ENCODE measurements at places on chromosomes 2 and 18. TPM values are rescaled to one million over a fixed set of nuclear protein-coding genes. Genes with fewer than 3 reads are reported as not detected.
A peak's percentile ranks its signal among the peaks of the same experiment; 100 is the strongest.

DNA sequence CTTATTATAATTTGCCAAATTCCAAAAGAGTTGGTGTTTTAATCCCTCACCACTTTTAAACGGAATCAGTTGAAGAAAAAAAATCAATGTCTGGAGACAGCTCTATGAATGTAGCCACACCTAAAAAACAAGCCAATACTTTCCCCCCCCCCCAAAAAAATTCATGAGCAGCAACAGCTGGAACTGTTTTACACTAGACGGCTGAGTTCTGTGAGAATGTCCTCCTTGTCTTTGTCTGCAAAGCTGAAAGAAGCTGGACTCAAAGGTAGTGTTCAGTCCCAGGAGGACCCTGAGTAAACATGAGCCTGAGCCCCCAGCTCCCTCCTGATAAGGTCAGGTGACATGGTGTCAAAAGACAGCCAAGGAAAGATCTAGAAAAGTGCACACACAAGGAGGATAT is 68.2 kb downstream of the ZNF521 start:
- DNase-seq = no peak

GRCh38 chr2:230318190-230319121 is 8.5 kb upstream of the SP140L start:
- DNase-seq = no peak

DNA sequence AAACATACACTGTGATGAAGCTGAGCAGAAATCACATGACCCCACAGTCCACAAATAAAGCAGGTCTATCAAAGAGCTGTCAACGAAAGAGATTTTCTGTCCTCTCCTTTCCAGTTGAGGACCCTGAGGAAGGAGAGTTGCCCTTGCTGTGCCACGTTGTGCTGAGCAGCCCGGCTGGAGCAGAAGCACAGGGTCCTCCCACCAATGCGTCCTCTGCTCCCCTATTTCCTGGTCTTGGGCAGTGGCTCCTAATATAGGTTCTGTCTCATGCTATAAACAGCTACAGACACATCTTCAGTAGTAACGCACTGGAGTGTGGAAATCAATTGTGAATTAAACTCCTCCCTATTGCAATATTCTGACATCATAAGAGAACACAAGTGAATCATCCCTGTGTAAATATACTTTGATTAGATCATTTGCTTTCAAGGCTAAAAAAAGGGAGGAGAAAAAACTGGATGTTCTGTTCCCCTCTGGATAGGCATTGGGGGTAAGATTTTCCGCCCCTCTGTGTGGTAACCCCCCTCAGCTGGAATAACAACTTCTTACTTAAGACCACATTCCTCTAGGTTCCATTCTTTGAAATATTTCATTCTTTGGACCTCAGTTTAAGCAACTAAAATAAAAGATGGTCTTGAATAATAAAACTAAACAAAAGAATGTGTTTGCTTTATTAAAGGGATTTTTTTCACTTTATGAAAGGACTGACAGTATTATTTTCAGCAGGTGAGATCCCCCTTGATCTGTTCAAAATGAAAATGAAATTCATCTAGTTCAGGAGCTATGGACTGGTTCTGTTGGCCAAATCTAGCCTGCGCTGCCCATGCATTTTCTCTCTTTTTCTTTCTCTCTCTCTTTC is 8.3 kb upstream of the RHOB start:
- no peak for DNase-seq

DNA sequence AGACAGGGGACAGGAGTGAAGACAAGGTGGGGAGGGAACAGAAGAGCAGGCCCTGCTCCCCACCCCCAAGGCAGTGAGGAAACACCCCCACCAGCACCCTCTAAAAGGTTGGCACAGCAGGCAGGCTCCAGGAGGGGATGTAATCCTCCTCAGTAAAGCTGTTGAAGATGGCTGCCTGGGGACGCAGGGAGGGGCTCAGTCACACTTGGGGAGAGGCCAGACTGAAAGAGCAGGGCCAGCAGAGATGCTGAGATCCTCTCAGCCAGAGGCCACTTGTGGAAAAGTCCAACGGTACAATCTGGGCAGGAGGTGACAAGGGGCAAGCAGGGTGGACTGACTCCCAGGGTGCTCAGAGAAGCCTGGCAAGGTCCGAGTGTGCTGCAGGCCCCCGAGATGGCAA is 154.8 kb upstream of the ID2 start:
- DNase-seq = peak; percentile 15

- no peak for DNase-seq
Measured at GRCh38 chr2:119114266-119114665, 44.3 kb downstream of the C1QL2 start.

The NAT8 gene
- not detected for total RNA-seq

DNA sequence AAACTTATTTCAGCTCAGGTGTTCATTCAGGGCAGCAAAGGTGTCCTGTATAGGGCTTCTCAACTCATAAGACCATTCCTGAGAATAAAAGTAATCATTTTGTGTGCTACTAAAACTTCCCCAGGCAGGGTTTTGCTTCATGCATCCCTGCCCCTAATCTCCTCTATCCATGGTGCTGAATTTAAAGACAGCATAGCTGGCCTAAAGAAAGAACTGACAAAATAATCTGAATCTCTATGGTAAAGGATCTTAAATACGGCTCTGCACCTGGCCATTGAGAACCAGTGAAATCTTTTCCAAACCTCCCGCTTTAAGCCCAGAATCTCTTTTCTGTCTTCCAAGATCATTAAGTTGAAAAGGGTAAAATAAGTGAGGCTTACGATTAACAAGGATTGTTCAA is 292.1 kb upstream of the KLHL29 start:
- no peak for DNase-seq

The GPD2 gene
- total RNA-seq = 86.6 TPM

- DNase-seq = no peak
Measured at GRCh38 chr18:11162462-11162861, 13.1 kb upstream of the PIEZO2 start.

GRCh38 chr2:65067806-65068553 is 11.8 kb downstream of the CEP68 start:
- no peak for DNase-seq

DNA sequence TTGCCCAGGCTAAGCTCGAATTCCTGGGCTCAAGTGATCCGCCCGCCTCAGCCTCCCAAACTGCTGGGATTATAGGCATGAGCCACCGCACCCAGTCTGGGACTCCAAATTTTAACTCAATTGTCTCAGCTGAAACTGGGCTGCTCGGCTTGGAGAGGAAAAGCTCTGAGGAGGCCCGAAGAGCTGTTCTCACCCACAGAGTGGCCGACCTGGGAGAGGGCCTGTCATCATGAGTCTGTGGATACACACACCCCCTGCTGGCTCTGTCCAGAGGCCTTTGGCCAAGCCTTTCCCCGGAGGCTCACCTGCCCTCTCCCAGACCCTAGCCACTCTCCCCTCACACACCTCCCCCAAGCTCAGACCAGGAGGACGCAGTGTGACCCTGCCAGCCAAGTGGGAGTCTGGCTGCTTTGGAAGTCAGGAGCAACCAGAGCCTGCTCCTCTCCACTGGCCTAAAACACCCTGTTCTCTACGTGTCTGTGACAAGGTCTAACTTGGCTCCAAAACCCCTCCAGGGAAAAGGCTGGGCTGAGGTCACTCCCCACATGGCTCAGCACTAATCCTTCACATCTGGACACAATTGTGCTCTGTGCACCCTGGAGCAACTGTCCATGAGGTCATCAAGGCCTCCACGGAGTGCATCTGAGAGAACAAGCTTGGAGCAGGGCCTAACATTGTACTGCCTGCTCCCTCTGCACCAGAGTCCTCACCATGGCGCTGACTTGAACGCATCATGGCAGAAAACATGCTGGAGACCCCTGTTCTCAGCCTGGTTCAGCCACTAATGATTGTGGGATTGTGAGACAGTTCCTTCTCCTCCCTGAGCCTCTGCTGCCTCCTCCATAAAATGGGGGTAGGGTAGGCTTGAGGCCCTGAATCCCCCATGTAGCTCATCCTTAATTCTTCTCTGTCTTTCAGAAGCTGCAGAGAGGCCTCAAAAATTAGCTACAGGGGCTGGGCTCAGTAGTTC is 49.9 kb upstream of the RAB6C start:
- peak; percentile 56 for DNase-seq

The TCF7L1 gene
- 6.2 TPM for total RNA-seq

- DNase-seq = no peak
Measured at GRCh38 chr2:149101818-149102217, 63.3 kb downstream of the LYPD6B start.

- no peak for DNase-seq
Measured at GRCh38 chr18:36337679-36338402, 40.3 kb downstream of the FHOD3 start.

DNA sequence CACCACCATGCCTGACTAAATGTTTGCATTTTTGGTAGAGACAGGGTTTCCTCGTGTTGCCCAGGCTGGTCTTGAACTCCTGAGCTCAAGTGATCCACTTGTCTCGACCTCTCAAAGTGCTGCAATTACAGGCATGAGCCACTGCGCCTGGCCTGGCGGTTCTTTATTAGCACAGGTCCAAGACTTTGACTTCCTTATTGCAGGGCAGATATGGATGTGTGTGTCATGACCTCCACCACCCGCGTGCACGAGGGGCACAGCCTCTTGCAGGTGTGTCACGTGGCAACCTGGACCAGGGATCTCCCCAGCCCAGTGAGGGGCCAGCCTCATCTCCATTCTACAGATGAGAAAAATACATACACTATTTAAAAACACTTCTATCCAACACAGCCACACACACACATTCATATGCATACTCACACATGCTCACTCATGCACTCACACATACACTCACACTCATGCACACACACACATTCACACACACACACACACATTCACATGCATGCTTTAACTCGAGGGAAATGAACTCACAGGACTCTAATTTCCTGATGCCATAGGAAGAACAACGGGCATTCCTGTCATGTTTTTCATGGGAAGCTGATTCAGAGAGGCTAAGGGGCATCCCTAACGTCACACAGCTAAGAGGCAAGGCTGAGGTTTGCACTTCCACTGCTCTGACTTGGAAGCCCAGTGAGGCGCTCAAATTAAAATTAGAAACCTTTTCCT is 38.8 kb downstream of the RRM2 start:
- DNase-seq = no peak

DNA sequence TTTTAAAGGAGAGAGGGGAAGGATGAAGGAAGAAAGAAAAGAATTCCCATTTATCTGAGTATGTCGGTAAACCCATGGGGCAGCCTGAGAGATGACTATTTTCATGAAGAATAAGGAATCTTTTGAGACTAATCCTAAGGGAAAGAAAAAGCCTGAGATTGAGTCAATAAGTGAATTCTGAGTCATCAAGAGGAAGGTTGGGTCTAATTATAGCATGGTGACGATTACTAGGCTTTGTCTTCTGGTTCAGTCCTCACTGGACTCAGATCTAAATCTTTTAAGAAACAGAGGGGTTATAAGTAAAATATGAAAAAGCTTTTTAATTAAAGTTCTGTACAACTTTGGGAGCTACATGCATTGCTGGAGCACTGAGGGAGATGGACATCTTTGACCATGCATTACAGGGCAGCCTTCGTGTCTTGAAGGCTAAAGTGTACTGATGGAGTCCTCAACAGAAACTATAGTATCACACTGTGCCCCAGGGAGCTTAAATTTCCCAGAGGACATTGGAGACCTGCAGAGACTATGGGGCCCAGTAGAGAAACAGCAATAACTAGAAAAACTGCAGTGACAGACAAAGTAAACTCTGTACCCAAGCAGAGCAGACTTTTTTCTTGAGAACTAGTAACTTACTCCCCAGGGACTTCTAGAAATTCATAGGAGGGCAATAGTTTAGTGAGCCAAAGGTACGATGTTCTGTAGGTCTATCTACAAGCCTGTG is 260.9 kb downstream of the RAD51AP2 start:
- no peak for DNase-seq

DNA sequence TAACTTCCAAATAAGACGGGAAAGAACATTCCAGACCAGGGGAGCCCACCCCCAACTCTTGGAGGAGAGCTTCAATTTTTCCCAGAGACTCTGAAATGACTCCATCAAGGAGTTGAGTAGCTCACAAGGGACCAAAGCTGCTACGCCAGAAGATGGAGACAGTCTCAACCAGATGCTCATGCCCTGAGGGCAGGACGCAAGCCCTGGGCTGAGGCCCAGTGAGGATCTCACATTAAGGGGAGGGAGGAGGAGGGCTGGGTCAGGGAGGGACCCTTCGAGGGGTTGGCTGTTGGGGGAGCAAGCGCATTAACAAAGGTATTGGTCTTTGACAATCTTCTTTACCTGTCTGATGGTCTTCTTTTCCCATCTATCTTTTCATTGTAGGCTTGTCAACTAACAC is 141.3 kb upstream of the SLC1A4 start:
- no peak for DNase-seq

DNA sequence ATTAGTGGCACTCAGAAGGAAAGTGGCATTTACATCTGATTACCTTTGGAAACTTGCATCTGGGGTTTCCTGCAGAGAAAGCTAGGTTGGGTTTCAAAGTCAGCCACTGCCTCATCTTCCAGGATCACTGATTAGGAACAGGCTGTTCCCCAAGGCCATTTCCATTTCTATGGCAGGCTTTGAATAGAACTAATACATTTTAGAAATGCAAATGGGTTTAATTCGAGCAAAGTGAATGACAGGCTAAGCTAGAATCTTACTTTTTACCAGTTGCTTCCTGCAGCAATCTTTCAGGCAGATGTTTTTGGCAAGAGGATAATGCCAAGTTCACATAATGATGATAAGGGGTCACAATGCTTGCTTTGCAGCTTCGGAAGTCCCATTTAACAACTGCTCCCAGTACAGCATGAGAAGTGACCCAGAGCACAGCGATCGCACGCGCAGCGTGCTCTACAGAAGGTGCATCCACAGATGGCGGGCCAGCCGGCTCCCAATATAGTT is 336.7 kb downstream of the LPIN1 start:
- no peak for DNase-seq

The SLC30A3 gene
- total RNA-seq = 0.10 TPM

The SIX3 gene
- total RNA-seq = not detected

Data from psoas muscle (tissue), 8 donors.